ENCODE measurements at places on chromosomes 5 and 9. TPM values are rescaled to one million over a fixed set of nuclear protein-coding genes. Genes with fewer than 3 reads are reported as not detected.

The DMRT3 gene
- total RNA-seq: not detected

The TAF1L gene
- total RNA-seq: not detected

GRCh38 chr5:66365981-66366380 is 221.9 kb downstream of the SREK1 start:
- H3K36me3 ChIP-seq: no peaks in the 10 kb centered on the region
- no peak overlapping the region for H3K4me3 ChIP-seq
- H3K4me1 ChIP-seq: no peaks in the 10 kb centered on the region
- H3K27ac ChIP-seq: no peak overlapping the region

The CDC14B gene
- total RNA-seq: 33.3 TPM

- H3K36me3 ChIP-seq: no peaks in the 10 kb centered on the region
- peaks cover 22% of the 10 kb centered on the region for H3K4me1 ChIP-seq
- no peak overlapping the region for H3K27ac ChIP-seq
- no peak overlapping the region for H3K4me3 ChIP-seq
Observed at GRCh38 chr9:127634021-127634420, 21.9 kb downstream of the STXBP1 start.

GRCh38 chr5:91038180-91038808 is 344.8 kb downstream of the ARRDC3 start:
- H3K27ac ChIP-seq: no peak overlapping the region
- no peak for DNase-seq

GRCh38 chr9:115152281-115152820 is 34.4 kb upstream of the TNC start:
- H3K36me3 ChIP-seq: no peaks in the 10 kb centered on the region
- H3K27me3 ChIP-seq: no peaks in the 10 kb centered on the region
- no peak overlapping the region for H3K4me3 ChIP-seq
- H3K27ac ChIP-seq: no peak overlapping the region
- no peaks in the 10 kb centered on the region for H3K4me1 ChIP-seq

- H3K27ac ChIP-seq: no peak overlapping the region
- no peak overlapping the region for H3K4me3 ChIP-seq
- DNase-seq: no peak
Observed at GRCh38 chr9:134627417-134628353, 13.9 kb upstream of the COL5A1 start.

DNA sequence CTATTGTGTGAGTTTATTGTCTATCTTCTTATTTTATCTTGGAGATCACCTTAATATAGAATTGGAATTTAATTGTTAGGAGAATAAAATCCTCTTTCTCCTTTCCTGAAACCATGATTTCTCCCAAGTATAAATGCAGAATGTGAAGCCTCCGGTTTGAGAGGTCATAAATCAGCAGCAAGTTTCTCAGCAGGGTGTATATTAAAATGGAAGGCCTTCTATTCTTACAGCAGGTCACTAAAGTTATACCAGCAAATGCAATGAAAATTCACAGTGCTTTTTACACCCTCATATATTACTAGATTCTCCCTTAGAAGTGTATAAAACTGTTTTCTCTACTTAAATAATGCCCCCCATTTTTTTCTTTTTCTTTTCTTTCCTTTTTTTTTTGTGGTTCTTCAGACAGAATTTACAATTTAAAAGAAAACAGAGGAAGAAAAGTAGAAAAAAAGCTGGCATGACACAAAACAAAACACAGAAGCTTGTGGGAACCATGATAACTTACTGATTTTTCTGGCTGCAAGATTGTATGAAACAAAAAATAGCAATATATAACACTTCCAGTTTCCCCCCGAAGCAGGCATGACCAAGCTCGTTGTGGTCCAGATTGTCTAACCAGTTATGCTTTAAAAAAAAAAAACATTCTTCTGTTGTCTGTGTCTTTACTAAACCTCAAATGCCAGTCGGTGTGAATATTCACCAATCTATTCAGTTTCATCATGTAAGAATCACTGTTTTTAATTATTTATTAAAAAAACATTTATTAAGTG is 211.2 kb downstream of the RAB3C start:
- no peak overlapping the region for H3K4me3 ChIP-seq
- H3K36me3 ChIP-seq: no peaks in the 10 kb centered on the region
- DNase-seq: no peak
- H3K27ac ChIP-seq: no peak overlapping the region
- no peaks in the 10 kb centered on the region for H3K27me3 ChIP-seq

- H3K36me3 ChIP-seq: no peaks in the 10 kb centered on the region
- peaks cover 6% of the 10 kb centered on the region for H3K4me1 ChIP-seq
- no peak overlapping the region for H3K4me3 ChIP-seq
Observed at GRCh38 chr5:80268916-80269315, 13.1 kb upstream of the SERINC5 start.

GRCh38 chr5:73558950-73559349 is 6.5 kb downstream of the ANKRA2 start:
- H3K4me3 ChIP-seq: no peak overlapping the region
- peaks cover 5% of the 10 kb centered on the region for H3K36me3 ChIP-seq
- H3K4me1 ChIP-seq: peaks cover 10% of the 10 kb centered on the region
- H3K27ac ChIP-seq: no peak overlapping the region

- no peak for DNase-seq
- H3K4me1 ChIP-seq: no peaks in the 10 kb centered on the region
- no peaks in the 10 kb centered on the region for H3K36me3 ChIP-seq
- H3K27ac ChIP-seq: no peak overlapping the region
- H3K27me3 ChIP-seq: peaks cover 22% of the 10 kb centered on the region
Observed at GRCh38 chr9:90942555-90942954, 140.9 kb downstream of the SYK start.

DNA sequence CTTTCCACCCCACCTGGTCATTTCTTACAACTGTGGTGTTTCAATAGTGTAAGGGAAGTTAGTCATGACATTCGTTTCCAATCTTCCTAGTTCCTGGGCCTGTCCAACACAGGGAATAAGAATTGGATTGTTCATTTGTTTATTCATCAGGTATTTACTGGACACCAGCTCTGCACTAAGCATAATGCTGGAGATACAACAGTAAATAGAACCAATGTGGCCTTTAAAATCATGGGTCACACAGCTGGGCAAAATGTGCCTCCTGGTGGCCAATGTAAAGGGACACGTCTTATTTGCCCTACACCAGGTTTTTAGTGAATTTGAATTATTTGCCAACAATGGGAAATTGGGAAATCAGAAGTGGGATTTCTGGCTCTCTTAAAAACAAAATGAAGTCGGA is 10.4 kb downstream of the ABLIM3 start:
- DNase-seq: no peak
- no peaks in the 10 kb centered on the region for H3K36me3 ChIP-seq
- peak overlapping the region; percentile 84 for H3K27ac ChIP-seq
- H3K27me3 ChIP-seq: no peaks in the 10 kb centered on the region
- H3K4me3 ChIP-seq: no peak overlapping the region

Measured in HepG2 (cell line).